ENCODE measurements at places on chromosomes 11 and 22. TPM values are rescaled to one million over a fixed set of nuclear protein-coding genes. Genes with fewer than 3 reads are reported as not detected.
A peak's percentile ranks its signal among the peaks of the same experiment; 100 is the strongest.

GRCh38 chr11:75150879-75151278 lies at the start of gene SLCO2B1:
Gene SLCO2B1 (plus strand): TSS chr11:75151107. CDS start chr11:75151382, 275 bp downstream.
- peaks cover 52% of the 10 kb centered on the region for H3K4me1 ChIP-seq
- peaks cover 6% of the 10 kb centered on the region for H3K27me3 ChIP-seq
- DNase-seq: no peak
- H3K4me3 ChIP-seq: no peak within 1 kb of the TSS

- H3K4me3 ChIP-seq: no peak overlapping the region
- no peaks in the 10 kb centered on the region for H3K36me3 ChIP-seq
- peaks cover 4% of the 10 kb centered on the region for H3K4me1 ChIP-seq
- no peak for DNase-seq
- H3K27me3 ChIP-seq: peaks cover under 1% of the 10 kb centered on the region
Observed at GRCh38 chr11:15163136-15163535, 48.4 kb downstream of the INSC start.

DNA sequence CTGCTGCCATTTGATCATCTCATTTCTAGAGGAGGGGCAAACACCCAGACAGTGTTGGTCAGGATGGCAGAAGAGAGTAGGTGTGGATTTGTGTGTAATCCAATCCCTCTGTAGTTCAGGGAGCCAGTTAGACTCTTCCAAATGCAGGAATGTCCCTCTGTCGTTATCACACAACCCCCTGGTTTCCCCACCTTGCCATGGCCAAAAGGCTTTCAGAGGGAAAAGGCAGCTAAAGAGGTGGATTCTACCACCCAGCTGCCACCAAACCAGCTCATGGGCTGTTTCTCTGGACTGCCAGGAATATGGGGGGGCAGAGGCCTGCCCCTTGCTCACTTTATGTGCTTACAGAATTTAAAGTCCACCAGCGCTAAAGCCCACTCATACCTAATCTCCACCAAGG lies 18.1 kb downstream of the TSKU start:
- DNase-seq: no peak
- H3K4me1 ChIP-seq: peaks cover 6% of the 10 kb centered on the region
- no peak overlapping the region for H3K4me3 ChIP-seq
- no peaks in the 10 kb centered on the region for H3K36me3 ChIP-seq
- peaks cover 7% of the 10 kb centered on the region for H3K27me3 ChIP-seq

DNA sequence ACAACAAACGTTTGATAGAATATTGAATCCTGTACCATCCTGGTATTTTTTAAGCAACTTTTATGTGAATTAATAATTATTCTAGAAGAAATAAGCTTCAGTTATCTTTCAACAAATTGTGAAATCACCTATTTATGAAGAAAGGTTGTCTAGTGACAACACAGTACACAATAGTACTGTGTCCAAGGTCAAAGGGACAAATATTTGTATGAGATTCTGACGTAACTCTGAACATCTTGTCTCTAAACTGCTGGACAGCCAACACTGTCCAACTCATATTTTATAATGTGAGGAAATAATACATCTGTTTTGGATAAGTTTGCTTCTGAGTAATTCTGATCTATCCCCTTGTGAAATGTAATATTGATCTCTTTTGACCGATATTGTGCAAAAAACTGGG lies 18.9 kb downstream of the CASP5 start:
- H3K27ac ChIP-seq: no peak overlapping the region
- H3K4me1 ChIP-seq: peaks cover 2% of the 10 kb centered on the region
- H3K36me3 ChIP-seq: no peaks in the 10 kb centered on the region
- DNase-seq: no peak

- no peak overlapping the region for H3K27ac ChIP-seq
- H3K4me1 ChIP-seq: no peaks in the 10 kb centered on the region
- no peak for DNase-seq
- H3K27me3 ChIP-seq: peaks cover 2% of the 10 kb centered on the region
- no peaks in the 10 kb centered on the region for H3K36me3 ChIP-seq
Observed at GRCh38 chr11:73637012-73637411, 9.4 kb upstream of the PLEKHB1 start.

- no peak overlapping the region for H3K4me3 ChIP-seq
- DNase-seq: no peak
- H3K27me3 ChIP-seq: peaks cover 5% of the 10 kb centered on the region
Observed at GRCh38 chr11:20612416-20612815, 13.0 kb downstream of the SLC6A5 start.

DNA sequence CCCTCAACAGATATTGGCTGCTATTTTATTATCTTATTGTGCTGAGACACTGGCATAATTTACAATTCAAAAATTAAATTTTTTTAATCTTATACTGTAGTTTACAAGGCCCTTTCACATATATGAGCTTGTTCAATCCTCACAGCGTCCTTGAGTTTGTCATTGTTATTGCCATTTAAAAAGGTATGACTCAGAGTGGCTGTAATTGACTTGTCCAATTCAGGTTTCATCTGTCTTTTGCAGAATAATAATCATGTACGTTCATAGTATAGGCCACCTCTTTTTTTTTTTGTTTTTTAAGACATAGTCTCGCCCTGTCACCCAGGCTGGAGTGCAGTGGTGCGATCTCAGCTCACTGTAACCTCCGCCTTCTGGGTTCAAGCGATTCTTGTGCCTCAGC lies 11.5 kb downstream of the PTPRJ start:
- no peak for DNase-seq
- no peaks in the 10 kb centered on the region for H3K27me3 ChIP-seq
- H3K36me3 ChIP-seq: no peaks in the 10 kb centered on the region
- no peak overlapping the region for H3K4me3 ChIP-seq
- peak overlapping the region; percentile 86 for H3K27ac ChIP-seq

The IGLL1 gene
- not detected for total RNA-seq

The NRIP3 gene
- total RNA-seq: 1.4 TPM

Measured in endothelial cell (in vitro differentiated cells).